HS-5 (cell line): ENCODE measurements at places on chromosomes 3 and 15.

DNA sequence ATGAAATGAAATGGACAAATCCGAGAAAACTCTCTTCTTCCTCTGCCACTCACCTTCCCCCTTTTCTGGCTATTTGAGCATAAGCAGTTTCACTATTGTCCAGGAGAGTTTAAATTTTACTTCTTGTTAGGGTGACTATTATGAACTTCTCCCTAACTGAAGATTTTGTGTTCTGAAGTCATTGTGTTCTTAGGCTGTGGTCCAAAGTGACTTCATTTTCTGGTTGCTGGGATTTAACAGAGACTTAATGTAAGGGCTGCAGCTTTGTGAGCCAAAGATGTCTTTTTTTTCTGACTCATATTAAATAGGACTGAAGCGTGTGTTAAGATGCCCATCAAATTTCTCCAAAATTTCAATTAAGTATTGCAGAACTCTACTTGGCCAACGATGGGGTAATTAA, 46.5 kb upstream of the FSTL1 start:
- DNase-seq = peak; percentile 92

DNA sequence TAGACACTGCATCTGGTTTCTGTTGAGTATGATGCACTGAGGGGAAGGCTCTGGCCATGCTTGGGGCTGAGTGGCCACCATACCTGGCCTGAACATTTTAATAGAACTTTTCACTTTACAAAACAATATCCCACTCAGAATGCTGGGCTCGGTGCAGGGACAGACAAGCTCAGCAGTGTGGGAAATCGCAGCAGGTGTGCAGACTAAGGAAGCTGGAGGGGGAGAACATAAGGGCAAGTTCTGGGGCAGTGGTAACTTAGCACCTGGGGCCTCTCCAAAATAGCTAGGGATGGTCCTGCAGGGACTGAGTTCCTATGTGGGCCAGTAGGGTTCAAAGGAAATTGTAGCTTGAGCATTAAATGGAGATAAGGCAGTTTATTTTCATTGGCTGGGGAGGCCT, 90.9 kb upstream of the RNU6-1 start:
- DNase-seq = no peak

GRCh38 chr15:39130556-39131379, 450.1 kb upstream of the THBS1 start:
- no peak for DNase-seq

- DNase-seq = no peak
These were observed 133.1 kb downstream of the THSD4 start for GRCh38 chr15:71248386-71248785.

- no peak for DNase-seq
These were observed 560.0 kb upstream of the CFAP20DC start for GRCh38 chr3:59609657-59610348.

- DNase-seq = no peak
These were observed 110.4 kb downstream of the IL1RAP start for GRCh38 chr3:190624282-190624681.

GRCh38 chr3:11626084-11626463, 17.6 kb downstream of the VGLL4 start:
- DNase-seq = no peak

GRCh38 chr15:51649659-51650521, 27.3 kb upstream of the DMXL2 start:
- peak; percentile 52 for DNase-seq

DNA sequence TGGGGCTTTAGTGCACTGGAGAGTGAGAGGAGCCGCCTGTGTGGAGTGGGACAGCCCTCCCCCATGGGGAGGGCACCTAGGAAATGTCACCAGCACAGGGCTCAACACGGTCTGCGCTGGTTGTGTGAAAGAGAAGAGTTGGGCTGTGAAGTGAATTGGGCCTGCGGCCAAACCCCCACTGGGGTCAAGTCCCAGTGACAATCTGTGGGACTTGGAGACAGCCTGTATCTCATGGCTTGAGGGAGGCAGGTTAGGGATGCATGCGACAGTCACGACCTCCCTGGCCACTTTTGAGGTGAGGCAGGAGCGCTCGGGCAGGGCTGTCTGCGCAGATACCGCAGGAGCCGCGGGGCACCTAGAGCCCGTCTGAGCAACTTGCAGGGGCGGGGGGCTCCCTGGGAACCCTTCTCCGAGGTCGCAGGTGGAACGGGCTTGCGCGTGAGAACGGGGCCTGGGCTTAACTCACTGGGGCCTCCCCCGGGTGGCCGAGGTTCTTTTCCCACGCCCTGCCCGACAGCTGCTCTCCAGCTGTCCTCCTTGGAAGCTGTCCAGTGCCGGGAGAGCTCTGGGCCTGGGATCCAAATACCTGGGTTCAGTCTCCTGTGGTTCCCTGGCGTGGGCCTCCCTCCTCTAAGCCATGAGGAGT, 77.4 kb downstream of the SNRK start:
- DNase-seq = no peak

DNA sequence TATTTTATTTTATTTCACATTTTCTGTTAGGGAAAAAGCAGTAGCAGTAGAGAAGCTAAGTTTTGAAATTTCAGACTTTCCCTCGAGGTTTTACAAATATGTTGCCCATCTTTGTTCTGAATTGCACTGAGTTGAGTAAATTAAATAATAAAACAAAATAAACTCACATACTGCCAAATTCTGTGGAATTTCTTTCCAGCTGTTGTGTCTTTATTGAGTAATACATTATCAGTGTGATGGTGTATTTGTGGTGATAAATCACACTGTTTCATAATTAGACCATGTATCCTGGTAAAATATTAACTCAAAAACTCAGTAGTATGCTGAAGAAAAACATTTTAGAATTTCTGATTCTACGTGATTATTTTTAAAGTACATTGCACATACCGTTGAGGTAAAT, 592.1 kb downstream of the SI start:
- DNase-seq = no peak

DNA sequence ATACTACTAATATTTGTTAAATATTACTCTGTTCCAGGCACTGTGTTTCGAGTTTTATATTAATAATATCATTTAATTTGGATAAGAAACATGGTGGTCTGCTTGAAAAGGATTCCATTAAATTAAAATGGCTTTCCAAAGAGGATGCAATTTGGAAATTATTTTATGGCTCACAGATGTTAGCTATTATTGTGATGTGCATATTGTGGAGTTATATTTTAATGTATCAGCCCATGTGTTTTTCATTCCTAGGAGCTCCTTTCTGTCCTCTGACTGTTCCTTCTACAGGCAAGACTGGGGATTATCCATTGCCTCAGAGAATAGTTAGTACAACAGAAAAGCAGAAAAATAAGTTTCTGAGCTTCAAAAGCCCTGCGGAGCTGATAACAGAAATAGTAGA, 376.7 kb upstream of the PDZRN3 start:
- no peak for DNase-seq

DNA sequence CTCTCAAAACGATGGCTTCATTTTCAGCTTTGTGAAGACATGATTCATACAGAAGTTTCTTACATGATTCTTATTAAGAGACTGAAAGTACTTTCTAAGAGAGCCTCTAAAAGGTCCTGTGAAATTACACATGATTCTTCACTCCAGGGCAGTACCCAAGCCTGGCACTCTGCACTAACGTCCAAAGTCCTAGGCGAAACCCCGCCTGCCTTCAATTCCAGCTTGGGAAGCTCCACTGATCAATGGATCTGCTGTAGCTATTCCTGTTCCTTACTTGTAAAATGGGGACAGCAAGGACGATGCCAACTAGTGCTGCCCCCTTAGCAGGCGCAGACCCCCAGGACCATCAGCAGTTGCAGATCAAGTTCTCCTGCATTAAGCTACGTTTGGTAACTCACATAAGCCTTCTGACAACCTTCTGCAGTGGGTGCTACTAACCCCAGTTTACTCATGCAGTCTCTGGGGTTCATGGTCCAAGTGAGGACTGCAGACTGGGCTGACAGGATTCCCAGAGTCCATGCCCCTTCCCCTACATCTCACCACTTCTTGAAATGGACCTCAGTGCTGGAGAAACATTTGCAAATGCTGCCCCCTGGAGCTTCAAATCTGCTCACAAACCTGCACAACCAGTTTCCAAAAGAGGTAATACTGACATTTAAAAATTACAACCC, 10.6 kb downstream of the CHCHD4 start:
- DNase-seq = no peak

DNA sequence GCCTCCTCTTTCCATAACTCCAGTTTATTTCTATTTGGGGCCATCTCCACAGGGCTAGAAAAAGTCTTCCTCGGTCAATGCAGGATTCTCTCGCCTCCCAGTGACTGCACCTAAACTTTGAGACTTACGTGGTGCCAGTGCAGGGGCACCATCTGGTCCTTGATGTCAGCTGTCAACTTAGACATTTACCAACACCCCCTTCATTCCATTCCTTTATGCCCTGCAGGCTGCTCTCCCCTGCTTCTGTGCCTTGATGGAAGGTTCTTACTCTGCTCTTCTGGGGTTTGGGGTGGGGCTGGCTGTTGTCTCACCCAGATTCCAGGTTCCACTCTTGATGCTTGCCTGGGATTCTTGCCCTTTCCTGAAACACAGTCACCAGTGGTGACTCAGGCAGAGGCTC, 101.8 kb downstream of the ST8SIA2 start:
- no peak for DNase-seq

DNA sequence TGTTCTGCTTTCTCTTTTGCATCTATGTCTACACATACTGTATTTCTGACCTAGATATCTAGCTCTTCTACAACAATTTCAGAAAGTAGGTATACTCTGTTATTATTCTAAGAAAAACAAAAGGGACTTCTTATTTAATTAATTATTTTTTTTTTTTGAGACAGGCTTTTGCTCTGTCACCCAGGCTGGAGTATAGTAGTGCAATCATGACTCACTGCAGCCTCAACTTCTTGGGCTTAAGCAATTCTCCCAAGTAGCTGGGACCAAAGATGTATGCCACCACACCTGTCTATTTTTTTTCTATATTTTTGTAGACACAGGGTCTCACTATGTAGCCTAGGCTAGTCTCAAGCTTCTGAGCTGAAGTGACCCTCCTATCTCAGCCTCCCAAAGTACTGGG, 130.6 kb downstream of the MBNL1 start:
- DNase-seq = no peak

- no peak for DNase-seq
These were observed 89.4 kb downstream of the EDEM1 start for GRCh38 chr3:5276934-5277333.

GRCh38 chr15:51621936-51622603, 501 bp downstream of the DMXL2 start:
- DNase-seq = no peak

GRCh38 chr3:34132069-34132692, 333.8 kb downstream of the PDCD6IP start:
- no peak for DNase-seq

DNA sequence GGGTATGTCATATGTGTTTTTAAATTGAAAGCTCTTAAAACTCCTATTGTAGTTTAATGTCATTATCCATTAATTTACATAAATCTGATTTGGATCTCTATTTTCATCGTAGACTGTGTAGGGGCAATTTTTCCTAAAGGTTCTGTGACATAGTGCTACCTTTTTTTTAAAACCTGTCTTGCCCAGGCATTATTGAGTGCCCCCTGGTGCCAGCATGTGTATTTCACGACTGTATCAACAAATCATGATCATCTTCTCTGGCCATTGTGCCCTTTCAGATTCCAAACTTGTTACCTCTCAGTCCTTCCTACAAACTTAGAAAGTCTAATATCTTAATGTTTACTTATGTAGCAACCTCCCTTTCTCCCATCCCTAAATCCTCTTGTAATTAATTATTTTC, 97.2 kb upstream of the FLNB start:
- DNase-seq = no peak

- no peak for DNase-seq
These were observed 79.0 kb upstream of the RASGRF1 start for GRCh38 chr15:79169526-79170133.

DNA sequence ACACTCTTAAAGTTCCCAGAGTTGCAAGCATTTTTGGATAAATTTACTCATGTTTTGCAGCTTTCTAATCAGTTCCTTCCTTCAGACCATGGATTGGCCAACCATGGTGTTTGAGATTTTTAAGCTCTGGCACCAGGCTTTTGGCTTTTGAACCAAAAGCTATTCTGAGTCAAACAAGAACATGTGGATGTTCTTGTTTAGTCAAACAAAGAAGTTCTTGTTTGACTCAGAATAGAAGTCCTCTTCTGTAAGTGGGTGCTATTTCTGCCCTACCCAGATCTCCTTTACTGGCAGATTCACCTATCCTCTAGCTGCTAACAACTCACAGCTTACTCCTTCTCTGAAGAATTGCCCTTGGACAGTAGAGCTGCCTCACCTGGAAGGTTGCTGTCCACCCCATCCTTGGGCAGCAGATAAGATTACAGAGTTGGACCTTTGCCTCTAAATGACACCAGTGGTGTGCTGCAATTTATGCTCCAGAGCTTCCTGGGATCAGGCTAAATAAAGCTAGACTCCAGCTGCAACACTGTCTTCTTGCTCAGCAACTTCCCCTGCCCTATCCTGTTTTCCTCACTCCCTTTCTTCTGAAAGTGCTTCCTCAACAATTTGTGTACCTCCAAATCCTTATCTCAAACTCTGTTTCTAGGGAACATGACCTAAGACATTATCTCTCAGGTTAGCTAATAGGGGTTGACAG, 65.6 kb downstream of the COL6A6 start:
- no peak for DNase-seq

DNA sequence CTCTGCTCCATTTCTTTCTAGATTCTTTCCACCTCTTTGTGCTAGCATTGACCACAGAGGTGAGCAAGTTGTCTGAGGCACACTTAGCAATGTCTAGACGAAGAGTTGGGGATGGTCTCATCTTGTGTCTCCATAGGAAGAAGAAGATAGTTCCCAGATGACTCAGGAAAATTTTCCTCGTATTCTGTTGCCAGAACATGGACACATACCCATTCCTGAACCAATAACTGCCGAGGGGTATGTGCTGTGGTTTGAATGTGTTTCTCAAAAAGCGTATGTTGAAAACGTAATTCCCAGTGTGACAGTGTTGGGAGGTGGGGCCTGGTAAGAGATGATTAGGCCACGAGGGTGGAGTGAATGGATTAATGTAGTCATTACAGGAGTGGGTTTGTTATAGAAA, 107.5 kb upstream of the GALNT15 start:
- DNase-seq = no peak

- no peak for DNase-seq
These were observed 48.5 kb upstream of the BCHE start for GRCh38 chr3:165885558-165886270.

GRCh38 chr15:67915461-67916374, 75.9 kb upstream of the RNU6-1 start:
- DNase-seq = no peak

DNA sequence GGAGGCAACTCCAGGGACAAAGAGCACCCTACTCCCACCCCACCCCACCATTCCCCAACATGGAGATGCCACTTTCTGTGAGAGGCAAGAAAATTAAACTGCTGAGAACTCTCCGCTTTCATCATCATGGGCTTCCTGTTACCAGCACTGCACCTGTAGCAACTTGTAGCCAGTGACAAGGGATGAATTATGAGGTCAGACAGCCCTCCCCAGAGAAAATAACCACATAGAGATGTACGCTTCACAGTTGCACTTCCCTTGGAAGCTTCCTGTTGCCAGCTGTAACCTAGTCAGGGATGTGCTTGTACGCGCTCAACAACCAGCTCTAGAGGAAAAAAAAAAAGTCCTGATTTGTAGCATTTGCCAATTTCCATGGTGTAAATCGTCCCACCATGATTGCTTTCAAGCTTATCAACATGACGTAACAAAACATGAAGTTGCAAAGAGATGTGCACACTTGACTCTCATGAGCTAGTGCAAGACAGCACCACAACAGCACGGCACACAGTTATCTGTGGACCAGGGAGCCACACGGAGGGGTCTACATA, 145.4 kb downstream of the RAB11A start:
- DNase-seq = no peak
